Mucosa of descending colon (tissue), 3 donors: ENCODE measurements at places on chromosomes 4 and X. TPM values are rescaled to one million over a fixed set of nuclear protein-coding genes. Genes with fewer than 3 reads are reported as not detected.
A peak's percentile ranks its signal among the peaks of the same experiment; 100 is the strongest.

The IL9R gene
- 1.0 TPM for total RNA-seq

DNA sequence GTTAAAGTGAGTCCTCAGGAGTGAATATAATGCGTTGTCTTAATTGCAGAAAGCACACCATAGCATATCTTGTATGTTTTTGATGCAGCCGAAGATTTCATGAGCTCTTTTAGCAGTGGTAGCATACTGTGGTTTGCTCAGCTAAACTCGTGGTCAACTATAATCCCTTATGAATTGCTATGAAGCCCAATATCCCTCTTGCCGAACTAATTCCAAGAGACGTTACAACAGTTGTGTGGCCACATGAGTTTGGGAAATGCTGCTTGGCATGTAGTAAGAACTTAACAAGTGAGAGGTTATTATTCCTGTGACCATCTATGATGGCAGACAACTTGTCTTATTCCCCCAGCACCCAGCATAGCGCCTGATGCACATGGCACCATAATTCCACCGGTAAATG is 30.7 kb downstream of the SYAP1 start:
- DNase-seq = no peak

- no peak for DNase-seq
These were observed 2.3 kb upstream of the METTL14 start for GRCh38 chr4:118682928-118683327.

GRCh38 chrX:10213716-10214115 is 56.9 kb downstream of the CLCN4 start:
- DNase-seq = no peak

DNA sequence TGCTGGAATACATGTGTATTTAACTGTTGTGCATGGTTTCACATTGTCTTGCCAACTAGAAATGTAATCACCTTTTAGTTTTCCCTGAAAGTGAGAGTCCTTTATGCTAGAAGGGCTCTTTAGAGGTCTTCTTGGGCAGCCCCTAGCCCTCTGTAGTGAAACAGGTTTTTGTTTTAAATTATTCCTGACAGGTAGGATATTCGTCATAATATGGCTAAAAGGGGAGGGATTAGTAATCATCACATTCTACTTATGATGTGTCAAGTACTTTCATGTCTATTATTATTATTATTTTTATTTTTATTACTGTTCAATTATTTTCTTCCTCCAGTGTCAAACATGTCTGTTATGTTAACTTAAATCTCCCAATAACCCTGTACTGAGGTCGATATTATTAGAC is 35.5 kb downstream of the MSN start:
- DNase-seq = no peak

DNA sequence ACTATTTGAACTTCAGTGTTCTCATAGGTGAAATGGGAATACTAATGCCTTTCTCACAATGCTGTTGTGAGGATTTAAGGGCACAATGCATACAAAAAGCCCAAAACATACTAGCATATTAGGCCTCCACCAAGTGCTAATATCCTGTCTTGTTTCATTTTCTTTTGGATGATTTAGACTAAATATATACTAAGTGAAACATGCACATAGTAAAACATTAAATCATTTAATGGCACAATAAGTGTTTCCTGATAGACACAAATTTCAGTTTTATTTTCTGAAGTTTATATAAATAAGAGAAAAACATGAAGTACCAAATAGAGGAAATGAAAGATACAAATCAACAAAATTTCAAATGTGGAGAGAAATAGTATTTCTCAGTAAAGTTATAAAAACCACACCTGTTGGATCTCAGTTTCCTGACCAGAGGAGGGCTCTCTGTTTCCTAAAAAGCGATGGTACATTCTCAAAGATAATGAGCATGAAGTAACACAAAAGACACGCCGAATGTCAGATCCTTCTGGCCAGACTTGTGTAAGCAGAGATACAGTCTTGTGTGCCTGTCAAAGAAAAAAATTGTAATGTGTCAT is 25.1 kb downstream of the DDX60 start:
- DNase-seq = no peak

- DNase-seq = peak; percentile 82
These were observed 5.8 kb downstream of the SRPX2 start for GRCh38 chrX:100649550-100650356.

- DNase-seq = no peak
These were observed 187.8 kb downstream of the CCNG2 start for GRCh38 chr4:77344784-77345183.

DNA sequence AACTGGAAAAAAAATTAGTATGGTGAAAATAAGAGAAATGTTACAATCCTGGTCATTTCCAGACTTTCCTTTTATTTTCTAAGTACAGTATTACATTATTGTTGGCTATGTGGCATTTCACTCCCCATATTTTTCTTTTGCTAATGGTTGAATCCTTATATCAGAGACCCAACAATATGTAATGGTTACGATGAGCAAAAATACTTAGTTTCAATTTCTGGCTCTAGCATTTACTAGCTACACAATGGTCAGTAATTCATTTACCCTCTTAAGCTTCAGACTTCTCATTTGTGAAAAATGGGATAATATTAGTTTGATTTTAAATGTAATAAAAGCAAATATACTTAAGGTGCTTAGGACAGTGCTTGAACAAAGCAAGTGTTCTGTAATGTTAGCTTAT is 942.9 kb upstream of the PABPC4L start:
- no peak for DNase-seq

DNA sequence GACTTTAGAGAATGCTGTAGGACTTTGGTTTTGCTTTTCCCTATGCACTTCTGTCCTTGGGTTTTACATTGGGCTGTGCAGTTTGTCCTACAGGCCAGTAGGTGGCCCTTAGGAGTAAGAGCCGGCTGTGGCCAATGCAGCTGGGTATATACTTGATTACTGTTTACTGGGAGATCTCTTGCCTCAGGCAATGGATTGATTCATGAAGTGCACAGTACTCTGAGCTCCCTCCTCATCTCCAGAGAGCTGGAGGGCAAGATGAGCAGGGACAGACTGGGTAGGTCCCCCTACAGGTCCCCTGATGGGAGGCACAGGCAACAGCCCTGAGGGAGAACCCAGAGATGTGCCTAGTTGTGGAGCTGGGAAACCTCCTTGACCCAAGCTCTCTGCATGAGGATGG is 103.8 kb upstream of the QRFPR start:
- peak; percentile 46 for DNase-seq

DNA sequence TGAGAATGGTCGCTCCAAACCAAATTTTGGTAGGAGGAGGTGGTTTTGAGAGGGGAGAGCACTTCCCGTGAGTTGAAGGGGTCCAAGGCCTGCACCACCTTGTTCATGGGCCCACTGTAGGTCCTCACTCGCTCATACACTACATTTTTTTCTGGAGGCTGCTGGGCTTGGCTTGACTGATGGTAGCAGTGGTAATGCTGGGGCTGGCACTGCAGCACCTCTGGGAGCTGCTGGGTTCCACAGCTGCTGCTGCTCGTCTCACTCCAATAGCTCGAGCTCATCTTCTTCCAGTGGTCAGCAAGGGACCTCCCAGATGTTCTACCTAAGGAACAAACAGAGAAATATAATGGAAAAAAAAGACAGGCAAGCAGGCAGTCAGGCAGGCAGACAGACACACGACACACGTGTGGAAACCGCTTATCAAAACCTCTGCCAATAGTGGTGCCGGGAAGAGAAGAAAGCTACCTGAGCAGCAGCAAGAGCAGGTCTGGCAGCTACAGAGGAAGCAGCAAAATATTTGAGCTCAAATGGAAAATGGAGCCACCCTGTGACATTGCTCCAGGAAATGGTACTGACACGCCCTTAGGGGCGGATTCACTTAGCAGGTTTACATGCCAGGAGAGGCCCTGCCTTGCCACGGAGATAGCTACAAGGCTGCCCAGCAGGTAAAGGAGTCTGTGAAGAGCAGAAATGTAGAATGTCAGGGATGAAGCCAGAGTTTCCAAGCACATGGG is at the start of gene POF1B:
Gene POF1B, minus strand, starts transcription at position 492 of the 734 bp plus-strand sequence. Its CDS starts 211 bp downstream, at position 281.
- DNase-seq = peak; percentile 87
